Activated T-helper 2 cell treated with anti-CD3 and anti-CD28 coated beads, Interferon-gamma antibody, Interleukin-2, Interleukin-4, amounts not matched to agents 10 μg/mL and 5 μg/mL and 100 μg/mL, durations not matched to agents 14 hours and 24 hours and 36 hours (primary cell): ENCODE measurements at places on chromosomes 2 and 18. TPM values are rescaled to one million over a fixed set of nuclear protein-coding genes. Genes with fewer than 3 reads are reported as not detected.

MYL1 gene
- total RNA-seq, result not detected in 2 replicates

FOXD4L1 gene
- total RNA-seq, result 0.14 and 0.30 TPM in 2 replicates

DSG4 gene
- not detected in 2 replicates for total RNA-seq

EPB41L3 gene
- 1.6 and 1.9 TPM in 2 replicates for total RNA-seq

CSRNP3 gene
- not detected in 2 replicates for total RNA-seq

RESP18 gene
- not detected in 2 replicates for total RNA-seq

SKOR2 gene
- total RNA-seq, result not detected in 2 replicates

EPAS1 gene
- 100.0 and 102 TPM in 2 replicates for total RNA-seq

ALK gene
- not detected in 2 replicates for total RNA-seq

RSAD2 gene
- total RNA-seq, result 2.0 and 2.2 TPM in 2 replicates

PECR gene
- total RNA-seq, result 11.5 and 15.2 TPM in 2 replicates

EMILIN1 gene
- total RNA-seq, result 0.87 and 0.94 TPM in 2 replicates

PRKAG3 gene
- not detected in 2 replicates for total RNA-seq

MOGAT1 gene
- total RNA-seq, result 0.18 TPM in 1 of 2 replicates, not detected in the other

- no peak for DNase-seq
These were observed 15.9 kb downstream of the SERPINE2 start for GRCh38 chr2:224023188-224023587.

GRCh38 chr18:13613099-13613498 is 113.3 kb downstream of the FAM210A start:
- DNase-seq, result no peak

GRCh38 chr2:113390124-113390849 is 47.2 kb upstream of the ZNG1B start:
- peak; percentile 47 for DNase-seq

DNA sequence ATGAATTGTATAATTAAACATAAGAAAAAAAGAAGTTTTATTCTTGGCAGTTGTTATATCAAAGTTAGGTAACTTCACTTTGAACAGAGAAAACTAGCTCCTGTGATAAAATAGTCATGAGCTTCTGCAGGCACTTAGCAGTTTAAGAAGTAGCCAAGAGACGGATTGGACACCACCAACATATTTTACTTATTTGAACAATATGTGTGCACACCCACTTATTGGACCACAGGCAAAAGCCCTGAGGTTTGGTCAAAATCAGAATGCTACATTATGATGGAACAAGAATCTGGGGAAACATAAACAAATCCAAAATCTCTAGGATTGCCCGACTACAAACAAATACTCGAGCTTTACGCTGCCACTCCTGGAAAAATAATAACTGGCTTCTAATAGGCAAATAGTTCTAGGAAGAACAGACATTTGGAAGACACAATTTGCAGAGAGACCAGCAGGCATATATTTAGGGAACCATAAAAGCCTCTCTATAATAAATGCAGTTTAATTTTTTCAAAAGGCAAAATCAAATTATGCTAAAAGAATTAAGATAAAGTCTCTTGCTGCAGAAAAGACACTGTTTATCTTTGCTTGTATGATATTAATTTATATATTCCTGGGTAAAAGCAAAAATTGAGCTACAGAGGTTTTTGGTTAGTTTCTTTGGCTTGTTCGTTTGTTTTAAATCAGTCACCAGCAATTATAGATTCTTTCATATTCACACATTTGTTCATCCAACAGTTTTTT is 117.9 kb downstream of the CDC42EP3 start:
- no peak for DNase-seq

- no peak for DNase-seq
These were observed 116.8 kb upstream of the ALPP start for GRCh38 chr2:232261776-232262175.

GRCh38 chr18:26406324-26406723 is 142.0 kb downstream of the KCTD1 start:
- DNase-seq, result no peak

DNA sequence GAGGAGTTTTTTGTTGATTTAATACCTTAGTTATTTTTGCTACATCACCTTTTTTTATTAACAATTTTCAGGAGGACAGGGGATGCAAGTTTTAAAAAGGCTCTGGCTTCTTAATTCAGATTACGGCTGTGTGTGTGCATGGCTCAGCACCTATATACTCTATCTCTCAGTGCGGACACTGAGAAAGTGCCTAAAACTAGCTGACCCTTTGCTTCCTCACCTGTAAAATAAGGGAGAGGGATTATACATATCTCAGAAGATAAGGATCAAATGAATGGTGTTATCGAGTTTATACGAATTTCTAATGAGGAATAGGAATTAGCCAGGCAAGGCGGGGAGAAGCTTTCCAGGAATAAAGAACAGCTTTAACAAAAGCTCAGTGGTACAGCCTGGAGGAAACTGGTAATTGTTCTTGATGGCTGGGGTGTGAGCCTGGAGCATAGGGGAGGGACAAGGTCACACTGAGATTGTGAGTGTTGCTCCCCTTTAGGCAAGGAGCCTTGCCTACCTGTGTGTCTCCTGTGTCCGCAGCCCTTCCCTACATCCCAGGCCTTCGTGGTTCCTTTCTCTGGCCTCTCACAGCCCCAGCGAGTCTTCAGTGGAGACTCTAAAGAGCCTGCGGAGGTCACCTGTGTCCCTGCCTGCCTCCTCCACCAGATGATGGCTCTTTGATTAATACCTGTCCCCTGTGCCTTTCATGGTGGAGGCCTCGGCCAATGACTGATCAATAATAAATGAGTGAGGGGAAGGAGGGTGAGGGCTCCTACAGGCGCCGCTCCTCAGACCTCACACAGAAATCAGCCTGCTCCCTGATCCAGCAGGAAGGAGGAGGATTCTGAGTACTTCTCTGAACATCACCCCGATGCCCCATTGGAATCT is 92.7 kb downstream of the DDX1 start:
- no peak for DNase-seq

DNA sequence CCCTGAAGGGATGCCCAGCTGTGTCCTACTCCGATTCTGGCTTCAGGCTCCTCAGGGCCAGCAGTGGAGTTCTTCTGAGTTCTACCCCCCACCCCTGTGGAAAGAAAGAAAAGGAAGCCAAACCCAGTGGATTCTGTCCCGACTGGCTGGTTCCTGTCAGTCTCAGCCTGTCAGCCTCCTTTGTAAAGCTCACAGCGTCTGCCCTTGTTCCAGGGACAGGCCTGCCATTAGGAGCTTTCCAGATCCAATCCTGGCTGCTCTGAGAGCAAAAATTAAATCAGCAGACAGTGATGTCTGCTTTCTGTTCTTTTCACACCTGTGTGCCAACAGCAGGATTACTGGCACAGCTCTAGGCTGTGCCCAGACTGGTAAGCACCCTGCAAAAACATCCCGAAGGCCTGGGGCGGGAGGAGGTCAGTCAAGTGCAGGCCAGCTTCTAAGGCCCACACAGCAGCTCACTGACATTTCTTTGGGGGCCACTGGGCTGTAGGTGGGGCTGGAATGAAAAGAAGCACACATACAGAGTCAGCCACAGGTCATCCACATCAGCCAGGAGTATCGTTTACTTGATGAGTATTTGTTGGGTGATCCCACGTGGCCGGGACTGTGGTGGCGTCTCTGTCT is 69.1 kb downstream of the EHD3 start:
- no peak for DNase-seq

DNA sequence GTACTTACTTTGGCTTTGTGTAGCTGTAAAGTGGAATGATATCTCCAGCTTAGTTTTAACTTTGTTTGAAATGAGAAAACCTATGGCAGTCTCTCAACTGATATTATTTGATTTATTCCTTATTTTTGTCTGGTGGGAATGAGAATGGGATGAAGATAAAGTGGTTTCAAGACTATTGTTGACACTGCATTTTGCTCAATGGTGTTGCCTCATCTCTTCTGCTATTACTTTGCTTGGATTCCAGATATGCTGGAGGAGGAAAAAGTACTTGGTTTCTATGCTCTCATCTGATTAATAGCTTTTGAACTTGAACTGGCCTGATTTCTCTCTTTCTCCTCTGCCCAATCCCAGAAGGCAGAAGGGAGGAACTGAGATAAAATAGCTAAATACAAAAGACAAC is 198.2 kb downstream of the CTNNA2 start:
- no peak for DNase-seq

- no peak for DNase-seq
These were observed 23.4 kb upstream of the TMEM87B start for GRCh38 chr2:112031473-112032223.

DNA sequence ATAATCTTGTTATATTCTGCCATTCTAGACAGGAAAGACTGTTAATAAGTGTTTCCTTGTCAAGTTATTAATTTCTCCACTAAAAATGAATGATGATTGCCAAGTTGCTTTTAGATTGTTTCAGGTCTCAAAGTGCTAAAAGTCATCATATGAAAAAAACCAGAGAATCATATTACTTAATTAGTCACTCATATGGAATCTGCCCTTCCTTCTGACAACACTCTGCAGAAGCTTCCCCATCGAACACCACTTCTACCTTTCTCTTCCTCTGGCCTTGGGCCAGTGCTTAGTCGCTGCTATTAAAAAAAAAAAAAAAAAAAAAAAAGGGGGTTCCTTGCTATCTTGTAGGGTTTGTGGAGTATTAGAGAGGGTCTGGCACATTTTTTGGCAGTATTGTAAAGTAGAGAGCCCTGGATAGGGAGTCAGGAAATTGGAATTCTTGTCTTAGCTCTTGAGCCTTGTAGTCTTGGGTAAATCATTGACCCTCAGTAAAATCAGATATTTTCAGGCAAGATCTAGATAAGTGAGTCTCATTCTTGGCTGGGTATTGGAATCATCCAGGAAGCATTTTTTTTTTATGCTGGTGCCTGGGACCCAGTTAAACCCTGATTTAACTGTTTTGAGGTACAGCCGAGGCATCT is 141.7 kb upstream of the CCDC68 start:
- no peak for DNase-seq

GRCh38 chr18:60193780-60194179 is 178.8 kb downstream of the MC4R start:
- no peak for DNase-seq

GRCh38 chr18:56009411-56009810 is 421.4 kb upstream of the TCF4 start:
- DNase-seq, result no peak

DNA sequence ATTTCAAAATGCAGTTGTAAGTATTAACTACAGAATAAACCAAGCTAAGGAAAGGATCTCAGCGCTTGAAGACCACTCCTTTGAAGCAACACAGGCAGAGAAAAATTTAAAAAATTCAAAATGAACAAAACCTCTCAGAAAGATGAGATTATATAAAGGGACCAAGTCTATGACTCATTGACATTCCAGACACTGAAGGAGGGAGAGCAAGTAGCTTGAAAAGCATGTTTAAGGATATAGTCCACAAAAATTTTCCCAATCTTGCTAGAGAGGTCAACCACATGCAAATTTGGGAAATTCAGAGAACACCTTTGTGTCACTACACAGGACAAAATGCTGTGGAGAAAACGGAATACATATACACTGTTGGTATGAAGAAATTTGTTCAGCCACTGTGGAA is 112.6 kb upstream of the MC4R start:
- DNase-seq, result no peak

- DNase-seq, result no peak
These were observed 6.9 kb upstream of the ADRA2B start for GRCh38 chr2:96123290-96123689.

DNA sequence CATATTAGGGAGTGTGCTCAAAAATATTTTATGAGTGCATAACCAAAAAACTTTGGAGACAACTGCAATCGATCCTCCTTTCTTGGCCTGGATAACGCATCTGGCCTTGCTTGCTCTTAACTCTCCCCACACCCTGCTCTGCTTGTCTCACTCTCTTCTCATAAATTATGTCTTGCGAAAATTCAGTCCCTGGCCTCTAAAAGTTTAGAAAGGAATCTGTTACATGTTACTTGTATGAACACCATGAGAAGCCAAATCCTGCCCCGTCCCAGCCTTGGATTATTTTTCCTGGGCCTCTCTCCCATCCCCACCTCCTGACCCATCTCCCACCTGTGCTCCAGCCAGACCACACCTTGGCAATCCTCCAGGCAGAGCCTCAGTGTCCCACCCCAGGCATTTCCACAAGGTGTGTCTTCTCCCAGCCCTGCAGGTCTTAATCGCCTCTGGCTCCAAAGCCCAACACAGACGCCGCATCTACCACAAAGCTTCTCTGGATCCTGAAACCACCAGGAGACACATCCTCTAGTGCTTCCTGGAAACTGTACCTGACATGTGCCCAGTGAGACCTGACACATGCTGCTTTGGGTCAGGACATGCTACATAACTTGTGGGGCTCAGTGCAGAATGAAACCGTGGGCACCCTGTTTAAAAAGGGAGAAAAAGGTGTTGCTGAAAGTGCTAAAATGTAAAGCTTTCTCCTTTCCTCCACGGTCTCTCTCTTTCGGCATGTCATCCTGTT is 99.6 kb upstream of the ST3GAL5 start:
- no peak for DNase-seq

DNA sequence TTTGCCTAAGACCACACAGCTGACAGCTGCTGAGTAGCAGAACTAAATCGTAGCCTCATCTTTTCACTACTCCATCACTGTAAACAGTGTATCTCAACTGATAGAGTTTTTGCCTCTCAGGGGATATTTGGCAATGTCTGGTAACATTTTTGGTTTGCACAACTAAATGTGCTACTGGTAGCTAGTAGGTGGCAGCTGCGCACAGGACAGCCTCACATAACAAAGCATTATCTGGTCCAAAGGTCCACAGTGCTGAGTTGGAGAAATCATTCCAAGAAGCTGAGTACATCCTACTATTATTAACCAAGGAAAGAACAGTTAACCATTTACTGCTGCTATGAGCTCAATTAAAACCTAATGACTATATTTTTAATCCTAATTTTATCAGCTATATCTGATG is 6.1 kb upstream of the CCDC102B start:
- no peak for DNase-seq

GRCh38 chr2:235460548-235461047 is 33.2 kb upstream of the AGAP1 start:
- no peak for DNase-seq

GRCh38 chr2:18650221-18650620 is 60.9 kb upstream of the NT5C1B start:
- DNase-seq, result no peak

DNA sequence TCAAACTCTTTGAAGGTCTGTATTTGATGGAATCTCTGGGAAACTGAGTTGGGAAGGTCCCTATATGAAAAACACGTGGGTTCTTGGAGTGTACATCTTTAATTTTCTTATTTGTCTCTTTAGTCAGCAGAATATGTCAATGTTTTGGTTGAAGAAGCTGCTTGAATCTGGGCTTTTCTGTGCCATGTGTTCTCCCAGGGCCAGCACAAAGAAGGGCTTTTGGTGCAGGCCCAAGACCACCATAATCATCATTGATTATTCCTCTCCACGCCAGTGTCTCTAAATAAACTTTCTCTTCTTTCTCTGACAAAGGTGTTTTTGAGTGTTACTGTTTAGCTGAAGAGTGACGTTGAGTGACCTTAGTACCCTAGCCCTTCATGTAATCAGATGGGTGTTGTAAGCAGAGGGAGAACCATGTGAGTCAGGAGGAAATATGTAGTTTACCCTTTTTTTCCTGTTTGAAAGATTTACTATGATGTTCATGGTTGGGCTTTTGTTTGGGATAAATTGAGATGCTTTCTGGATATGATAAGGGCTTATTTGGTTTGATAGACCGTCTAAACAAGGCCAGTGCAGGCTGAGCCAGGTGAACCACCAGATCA is 11.6 kb upstream of the TNP1 start:
- no peak for DNase-seq

- no peak for DNase-seq
These were observed 89.0 kb downstream of the RAPH1 start for GRCh38 chr2:203446071-203446481.
